ENCODE measurements at places on chromosomes 6 and 20.

- no peak for DNase-seq
Observed at GRCh38 chr6:116412270-116412669, 41.5 kb downstream of the DSE start.

DNA sequence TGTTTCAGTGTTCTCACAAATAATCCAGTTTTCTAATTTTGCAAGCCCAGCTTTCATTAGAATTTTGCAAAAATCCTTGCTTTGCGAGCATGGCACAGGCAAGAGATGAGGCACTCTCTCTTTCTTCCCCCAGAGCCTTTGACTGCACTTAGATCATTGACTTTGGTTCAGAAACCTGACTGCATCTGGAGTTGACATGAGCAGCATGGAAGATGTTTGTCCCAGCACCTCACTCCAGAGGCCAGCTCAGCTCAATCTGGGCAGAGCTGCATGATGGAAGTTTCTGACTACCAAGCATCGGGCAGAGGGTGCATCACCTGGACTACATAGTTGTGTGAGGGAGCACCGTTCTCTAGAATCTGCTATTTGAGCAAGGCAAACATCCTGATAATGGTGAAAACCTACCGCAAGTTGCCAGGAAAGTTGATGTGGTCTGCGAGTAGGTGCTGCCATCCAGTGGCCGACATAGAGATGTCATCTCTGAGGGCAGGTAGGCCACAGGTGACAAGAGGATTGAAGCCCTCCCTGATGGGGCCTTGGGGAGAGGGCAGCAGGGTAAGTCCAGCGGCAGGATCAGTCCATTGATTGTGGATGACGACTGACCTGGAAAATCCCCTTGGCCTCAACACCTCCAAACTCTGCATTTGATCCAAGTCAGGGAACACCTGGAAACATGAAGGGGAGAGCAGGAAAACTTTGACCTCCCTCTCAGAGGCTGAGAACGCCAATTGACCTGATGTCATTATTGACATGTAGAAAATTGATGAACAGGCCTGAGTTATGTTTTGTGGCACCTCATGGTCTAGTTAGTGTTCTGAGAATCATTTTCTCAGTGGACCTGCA, 3.8 kb upstream of the LPA start:
- no peak for DNase-seq

- DNase-seq = peak; percentile 67
Observed at GRCh38 chr20:8535403-8536261, 403.6 kb downstream of the PLCB1 start.

DNA sequence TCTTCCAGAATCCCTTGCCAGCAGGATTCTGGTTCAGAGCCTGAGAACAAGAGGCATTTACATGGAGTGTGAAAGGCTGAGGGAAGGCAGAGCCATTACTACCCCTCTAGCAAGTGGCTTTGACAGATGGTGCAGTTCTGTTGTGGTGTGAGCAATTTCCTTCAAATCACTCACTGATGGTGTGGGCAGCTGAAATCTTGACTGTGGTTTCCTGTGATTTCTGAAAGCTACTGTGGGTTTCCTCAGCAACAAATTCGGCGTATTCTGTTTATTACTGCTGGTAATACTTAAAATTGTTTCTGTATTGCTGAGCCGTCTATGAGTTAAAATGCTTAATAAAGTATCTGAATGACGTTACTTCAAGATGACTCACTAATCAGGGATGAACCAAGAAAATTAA, 181.5 kb upstream of the TCF21 start:
- no peak for DNase-seq

DNA sequence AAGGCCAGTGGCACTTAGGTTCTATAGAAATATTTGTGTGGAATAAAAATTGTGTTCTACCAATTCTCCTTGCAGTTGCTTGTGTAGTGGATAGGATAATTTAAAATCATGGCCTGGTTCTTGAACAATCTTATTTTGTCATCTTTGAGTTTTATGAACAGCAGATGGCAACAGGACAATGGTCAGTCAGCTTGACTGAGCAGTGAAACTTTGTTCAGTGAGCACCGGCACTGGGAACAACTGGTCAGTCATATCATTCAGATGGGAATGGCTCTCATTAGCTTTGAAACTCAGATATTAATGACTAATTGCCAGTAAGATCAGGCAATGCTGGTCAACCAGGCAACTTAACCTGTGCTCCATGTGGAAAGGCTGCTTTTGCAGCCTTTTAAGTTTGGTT, 129.2 kb downstream of the BCKDHB start:
- DNase-seq = no peak

GRCh38 chr6:7176208-7176607, 68.4 kb downstream of the RREB1 start:
- no peak for DNase-seq

- no peak for DNase-seq
Observed at GRCh38 chr20:44009679-44009992, 95.0 kb downstream of the TOX2 start.

DNA sequence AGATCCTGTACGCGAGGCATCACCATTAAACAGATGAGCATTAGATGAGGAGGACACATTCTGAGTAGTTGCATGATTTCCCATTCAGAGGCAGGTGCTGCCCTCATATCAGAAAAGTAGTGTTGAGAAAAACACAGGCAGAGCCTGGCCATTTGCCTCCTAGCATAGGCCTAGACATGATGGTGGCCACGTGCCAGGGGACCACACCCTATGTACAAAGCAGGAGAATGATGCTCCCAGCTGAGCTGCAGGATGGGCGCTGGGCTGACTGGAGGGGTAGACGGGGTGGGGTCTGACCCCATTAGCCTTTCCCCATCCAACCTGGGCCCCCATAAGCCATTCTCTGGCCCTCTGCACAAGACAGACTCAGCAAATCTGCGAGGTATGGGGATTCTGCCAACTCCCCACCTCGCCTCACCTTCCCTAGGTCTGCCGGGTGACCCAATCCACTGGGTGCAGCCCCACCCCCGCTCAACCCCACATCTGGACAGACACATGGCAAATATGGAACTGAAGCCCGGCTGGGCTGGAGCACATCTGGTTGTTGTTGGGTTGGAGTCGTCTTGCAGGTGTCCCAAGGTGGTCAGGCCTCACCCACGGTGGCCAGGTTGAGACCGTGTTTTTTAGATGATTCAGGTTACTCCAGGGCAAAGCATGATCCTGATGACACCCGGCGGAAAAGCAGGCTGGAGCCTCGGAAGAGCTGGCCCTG, 13.9 kb downstream of the PI16 start:
- DNase-seq = no peak

- DNase-seq = no peak
Observed at GRCh38 chr6:100344321-100344720, 120.4 kb downstream of the SIM1 start.

GRCh38 chr6:28867086-28867409, 56.7 kb downstream of the TRIM27 start:
- peak; percentile 20 for DNase-seq

- peak; percentile 44 for DNase-seq
Observed at GRCh38 chr6:15399641-15400470, 154.0 kb downstream of the JARID2 start.

- peak; percentile 98 for DNase-seq
Observed at GRCh38 chr20:25237610-25238318, 10.1 kb upstream of the PYGB start.

- DNase-seq = no peak
Observed at GRCh38 chr20:24587384-24588046, 118.1 kb downstream of the SYNDIG1 start.

- DNase-seq = no peak
Observed at GRCh38 chr6:107556082-107556481, 66.2 kb downstream of the SOBP start.

GRCh38 chr20:2088891-2089290, 12.7 kb upstream of the STK35 start:
- peak; percentile 25 for DNase-seq

GRCh38 chr6:79215213-79215824, 19.2 kb downstream of the HMGN3 start:
- DNase-seq = no peak

DNA sequence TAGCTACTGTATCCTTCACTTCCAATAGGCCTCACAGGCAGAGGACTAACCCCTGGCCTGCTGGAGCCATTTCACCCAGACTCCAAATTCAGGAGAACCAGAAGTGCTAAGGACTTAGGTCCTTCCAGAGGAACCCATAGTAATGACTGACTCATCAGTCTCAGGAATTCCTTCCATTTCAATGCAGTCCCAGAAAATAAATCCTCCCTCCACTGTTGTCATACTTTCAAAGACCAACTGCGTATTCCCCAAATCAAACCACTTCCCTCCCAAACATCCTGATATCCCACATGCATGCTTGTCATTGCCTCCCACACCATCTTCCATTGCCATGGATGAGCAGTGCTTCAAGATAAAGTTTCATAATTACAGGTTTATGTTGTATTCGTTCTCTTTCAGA, 31.8 kb upstream of the NT5E start:
- no peak for DNase-seq

DNA sequence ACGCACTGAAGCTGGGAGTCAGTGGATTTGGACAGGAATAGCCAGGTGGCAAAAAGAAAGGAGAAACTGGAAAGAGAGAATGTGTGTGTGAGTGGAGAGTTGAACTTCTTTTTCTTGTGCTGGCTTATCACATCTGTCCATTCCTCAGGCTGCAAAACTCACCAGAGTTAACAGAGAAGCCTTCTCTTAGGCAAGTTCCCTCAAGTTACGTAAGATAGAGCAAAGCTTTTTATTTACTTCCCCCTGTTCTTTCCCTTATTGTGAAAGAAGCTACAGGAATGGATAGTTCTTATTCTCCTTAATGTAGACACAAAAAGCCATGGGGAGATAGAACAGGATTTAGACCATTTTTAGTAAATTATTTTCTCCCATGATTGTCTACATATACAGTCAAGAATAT, 188.6 kb downstream of the BMP2 start:
- DNase-seq = peak; percentile 89

GRCh38 chr6:99114769-99115406, 167.1 kb upstream of the FBXL4 start:
- DNase-seq = no peak

- DNase-seq = no peak
Observed at GRCh38 chr6:13011612-13012146, 295.1 kb downstream of the PHACTR1 start.

- DNase-seq = no peak
Observed at GRCh38 chr6:87430499-87430898, 22.7 kb downstream of the CFAP206 start.

DNA sequence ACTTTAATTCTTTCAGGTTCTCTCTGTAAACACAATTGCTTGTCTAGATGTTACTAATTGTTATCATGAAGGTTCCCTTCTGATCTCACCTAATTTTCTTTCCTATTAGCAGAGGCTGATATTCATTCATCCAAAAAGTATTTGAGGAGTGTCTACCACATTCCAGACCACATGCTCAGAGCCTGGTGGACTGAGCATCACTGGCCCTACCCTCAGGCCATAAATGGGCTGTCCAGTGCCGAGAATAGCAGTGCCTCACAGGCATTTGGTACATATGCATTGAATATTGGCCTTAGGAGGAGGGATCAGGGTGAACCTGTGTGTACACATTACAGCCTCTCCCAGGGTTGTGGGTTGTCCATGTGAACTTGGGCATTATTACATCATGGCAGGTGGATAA, 40.4 kb upstream of the PRELID3B start:
- no peak for DNase-seq

DNA sequence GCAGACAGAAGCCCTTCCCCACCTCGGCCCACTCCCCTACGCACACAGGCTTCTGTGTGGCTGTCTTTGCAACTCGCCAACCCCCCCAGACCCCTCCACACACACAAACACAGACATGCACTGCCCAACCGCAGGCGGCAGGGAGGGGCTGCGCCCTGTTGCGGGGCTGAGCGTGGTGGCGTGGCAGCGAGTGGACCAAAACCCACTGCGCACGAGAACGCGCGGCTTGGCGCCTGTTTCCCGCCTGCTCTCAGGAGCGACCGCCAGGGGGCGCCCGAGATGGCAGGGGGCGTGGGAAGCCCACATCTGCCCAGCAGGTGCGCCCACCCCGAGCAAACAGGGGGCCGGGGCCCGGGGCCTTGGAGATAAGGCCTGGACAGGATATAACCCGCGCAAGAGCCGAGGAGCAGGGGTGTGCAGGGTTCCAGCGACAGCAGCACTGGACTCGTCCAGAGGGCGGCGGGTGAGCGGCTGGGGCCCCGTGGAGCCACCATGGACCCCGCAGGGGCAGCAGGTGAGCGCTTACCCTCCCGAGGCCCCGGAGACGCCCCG, at the start of gene RBPJL:
TSS of gene RBPJL (plus strand) at position 410 of the 552 bp plus-strand sequence. CDS start at position 493, 83 bp downstream.
- no peak for DNase-seq

DNA sequence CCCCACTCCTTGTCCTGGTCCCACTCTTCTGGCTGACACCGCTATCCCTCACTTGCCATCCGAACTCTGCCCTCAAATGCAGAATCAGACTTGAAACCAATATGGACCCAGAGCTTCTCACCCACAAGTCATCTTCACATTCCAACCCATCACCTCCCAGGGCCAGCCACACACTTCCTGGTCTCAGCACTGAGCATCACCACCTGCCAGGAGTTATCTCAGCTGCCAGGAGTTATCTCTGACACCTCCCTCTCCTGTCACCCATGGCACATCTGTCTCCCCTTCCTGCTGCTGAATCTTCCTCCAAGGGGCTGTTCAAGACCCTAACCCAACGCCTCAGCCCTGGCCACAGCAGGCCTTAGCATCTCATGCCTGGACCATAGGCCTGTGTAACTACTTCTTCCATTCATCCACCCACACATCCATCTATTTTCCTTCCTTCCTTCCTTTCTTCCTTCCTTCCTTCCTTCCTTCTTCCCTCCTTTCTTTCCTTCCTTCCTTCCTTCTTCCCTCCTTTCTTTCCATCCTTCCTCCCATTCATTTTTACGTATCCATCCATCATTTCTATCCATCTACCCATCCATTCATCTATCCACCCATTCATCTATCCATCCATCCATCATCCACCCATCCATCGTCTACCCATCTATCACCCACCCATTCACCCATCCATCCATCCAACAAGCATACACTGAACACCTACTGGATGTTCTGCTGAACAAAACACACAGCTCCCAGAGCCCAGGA, 74.6 kb upstream of the NNAT start:
- DNase-seq = no peak

DNA sequence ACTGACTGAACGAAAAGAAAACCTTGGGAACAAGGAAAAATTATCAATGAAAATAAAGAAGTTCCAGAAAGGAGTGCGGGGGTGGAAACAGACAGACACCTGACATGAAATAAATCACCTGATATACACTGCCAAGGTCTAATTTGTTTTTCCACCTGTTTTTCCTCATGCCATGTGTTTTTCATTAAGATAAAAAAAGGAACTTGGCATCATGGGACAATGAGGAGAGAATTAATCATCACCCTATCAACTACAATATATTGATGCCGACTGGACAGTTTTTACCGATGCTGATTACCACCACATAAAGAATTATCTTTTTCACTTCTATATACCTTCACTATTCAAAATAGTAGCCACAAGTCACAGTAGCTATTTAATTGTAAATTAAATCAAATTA, 233.2 kb downstream of the ARHGAP18 start:
- DNase-seq = no peak

GRCh38 chr6:156555116-156555515, 222.1 kb upstream of the ARID1B start:
- no peak for DNase-seq

- no peak for DNase-seq
Observed at GRCh38 chr6:102571236-102571908, 1177.9 kb downstream of the GRIK2 start.

All from inflammatory macrophage treated with lipopolysaccharide for 4 hours (primary cell).